ENCODE measurements at places on chromosomes 1 and 21.
A peak's percentile ranks its signal among the peaks of the same experiment; 100 is the strongest.

GRCh38 chr1:153946622-153947241, at the start of gene DENND4B:
TSS of gene DENND4B (minus strand) at chr1:153946718. CDS start at chr1:153944374, 2,344 bp downstream.
- DNase-seq, result peak; percentile 78

- DNase-seq, result no peak
Observed at GRCh38 chr1:18681423-18681835, 50.8 kb downstream of the PAX7 start.

DNA sequence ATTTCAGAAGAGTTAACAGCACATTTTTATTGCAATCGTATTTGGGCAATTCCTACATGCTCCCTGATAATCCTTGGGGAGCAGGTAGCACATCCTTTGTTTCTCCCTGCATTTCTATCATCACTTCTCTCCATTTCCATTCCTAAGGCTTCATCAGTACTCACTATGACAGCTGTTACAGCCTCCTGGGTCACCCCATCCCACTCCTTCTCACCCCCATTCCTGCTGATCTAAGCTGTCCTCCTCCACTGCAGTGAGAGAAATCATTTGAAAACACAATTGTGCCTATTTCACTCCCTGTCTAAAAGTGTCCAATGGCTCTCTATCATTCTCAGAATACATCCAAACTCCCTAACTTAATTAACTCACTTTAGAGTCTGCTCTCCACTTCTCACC, 17.0 kb upstream of the TSPAN1 start:
- no peak for DNase-seq

DNA sequence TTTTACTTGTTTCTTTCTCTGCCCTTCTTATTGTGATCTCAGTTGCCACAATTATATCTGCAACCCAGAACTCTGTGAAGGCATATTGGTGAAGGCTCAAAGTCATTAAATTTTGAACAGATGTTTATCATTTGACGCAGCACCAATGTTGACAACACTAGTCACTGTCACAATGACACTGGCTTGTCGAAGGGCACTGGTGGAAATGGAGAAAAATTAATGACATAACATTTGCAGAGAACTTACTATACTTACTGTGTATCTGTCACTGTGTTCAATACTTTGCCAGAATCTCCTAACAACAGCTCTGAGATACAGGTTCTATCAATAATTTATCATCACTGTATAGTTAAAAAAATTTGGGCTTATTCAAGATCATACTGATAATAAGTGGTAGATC, 1213.7 kb downstream of the NCAM2 start:
- DNase-seq, result no peak

DNA sequence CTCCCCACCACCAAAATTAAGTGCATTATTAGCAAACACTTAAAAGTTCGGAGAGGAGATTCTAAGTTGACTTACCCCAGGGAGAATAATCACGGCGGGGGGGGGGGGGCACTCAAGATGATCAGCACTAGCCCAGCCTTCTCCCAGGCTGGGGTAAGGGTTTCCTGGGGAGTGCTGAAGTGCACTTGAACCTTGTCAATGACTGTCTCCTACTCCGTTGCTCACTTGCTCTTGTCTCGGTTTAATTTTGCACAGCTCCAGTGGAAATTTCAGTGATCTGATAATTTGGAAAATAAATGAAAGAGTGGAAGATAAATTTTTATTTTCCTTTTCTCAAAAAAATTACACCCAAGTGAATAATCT, 59.2 kb downstream of the PBX1 start:
- DNase-seq, result no peak

GRCh38 chr21:33396951-33397350, 6.3 kb upstream of the IFNGR2 start:
- DNase-seq, result no peak

DNA sequence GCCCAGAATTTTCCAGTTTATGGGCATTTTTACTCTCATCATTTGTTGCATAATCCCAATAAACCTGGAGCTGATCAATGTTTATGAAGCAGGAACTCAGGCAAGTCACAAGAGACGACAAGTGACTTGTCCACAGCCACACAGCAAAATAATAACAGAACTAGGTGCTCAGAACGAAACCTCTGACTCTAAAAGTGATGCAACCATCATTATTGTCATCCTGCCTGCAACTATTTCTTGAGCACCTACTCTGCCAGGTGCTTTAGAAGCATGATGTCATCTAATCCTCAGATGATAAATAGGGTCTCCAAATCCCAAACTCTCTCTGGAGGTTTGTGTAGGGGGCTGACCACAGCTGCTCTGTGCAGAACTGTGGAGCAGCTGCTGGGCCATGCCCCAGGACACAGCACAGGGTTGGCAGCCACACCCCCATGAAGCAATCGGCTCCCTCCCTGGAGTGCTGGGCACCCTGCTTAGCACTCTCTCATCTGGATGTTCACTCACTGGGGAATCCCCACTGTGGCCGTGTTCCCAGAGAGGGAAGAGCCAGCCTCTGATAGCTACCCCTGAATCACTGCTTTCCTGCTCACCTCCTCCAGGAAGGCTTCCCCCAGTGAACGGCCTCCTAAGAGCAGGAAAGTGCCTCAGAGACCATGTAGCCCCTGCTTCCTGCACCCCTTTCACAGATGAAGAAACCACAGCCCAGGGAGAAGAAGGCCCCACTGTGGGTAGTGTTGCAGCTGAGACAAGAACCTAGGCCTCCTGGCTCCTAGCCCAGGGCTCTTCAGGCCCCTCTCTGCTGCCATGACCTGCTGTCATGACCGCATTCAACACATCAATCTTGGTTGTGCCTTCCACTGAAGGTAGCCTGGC, 2.1 kb downstream of the TTC22 start:
- no peak for DNase-seq

DNA sequence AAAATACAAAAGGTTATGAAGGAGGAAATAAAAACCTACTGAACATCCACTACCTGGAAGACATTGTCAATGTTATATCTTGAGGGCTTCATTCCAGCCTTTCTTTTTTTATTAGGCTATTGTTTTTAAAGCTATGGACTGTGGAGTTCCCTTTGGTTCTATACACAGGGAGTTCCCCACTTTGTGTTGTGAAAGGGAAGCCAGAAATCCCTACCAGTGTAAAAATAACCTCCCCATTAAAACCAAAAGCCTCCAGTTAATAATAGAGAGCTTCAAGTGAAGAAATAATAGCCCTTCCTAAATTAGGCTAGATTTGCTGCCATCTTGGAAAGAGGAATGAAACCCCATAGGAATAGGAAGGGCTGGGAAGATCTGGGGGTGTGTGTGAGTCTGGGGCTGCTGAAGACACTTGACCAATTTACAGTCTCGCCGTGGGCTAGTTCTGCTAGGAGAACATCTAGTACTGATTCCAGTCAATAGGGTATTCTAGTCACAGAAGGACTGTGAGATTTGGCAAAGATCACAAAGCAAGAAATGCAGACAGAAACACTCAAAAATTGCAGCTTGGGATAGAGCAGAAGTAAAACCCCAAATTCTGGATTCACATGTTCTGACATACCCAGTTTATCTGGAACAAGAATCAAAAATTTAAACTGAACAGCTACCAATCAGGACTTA, 32.4 kb upstream of the PTGFRN start:
- no peak for DNase-seq

DNA sequence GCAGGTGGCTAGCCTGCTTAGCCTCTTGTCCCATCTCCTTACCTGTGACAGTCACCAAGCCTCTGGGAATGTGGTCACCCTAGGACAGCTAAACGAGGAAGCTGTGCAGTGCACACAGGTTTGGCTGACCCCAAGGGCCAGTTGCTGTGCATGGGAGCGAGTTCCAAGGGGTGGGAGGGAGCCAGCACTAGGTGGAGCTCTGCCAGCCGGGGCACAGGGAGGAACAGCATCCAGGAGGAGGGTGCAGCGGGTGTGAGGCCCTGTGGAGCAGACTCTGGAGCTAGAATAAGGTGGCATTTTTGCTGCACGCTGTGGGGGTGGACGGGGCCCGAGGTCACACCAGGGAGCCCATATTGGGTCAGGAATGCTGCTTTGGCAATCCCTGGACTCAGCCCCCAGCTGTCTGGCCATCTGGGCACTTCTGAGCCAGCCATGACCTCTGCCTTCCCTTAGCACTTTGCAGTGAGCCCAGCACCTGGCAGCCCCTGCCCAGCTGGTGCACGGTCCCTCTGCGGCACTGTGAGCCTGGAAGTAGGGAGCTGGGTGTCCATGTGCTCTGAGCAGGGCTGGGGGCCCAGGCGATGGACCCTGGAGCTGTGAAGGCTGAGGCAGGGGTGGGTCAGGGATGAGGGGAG, 8.7 kb downstream of the PDXK start:
- DNase-seq, result no peak

DNA sequence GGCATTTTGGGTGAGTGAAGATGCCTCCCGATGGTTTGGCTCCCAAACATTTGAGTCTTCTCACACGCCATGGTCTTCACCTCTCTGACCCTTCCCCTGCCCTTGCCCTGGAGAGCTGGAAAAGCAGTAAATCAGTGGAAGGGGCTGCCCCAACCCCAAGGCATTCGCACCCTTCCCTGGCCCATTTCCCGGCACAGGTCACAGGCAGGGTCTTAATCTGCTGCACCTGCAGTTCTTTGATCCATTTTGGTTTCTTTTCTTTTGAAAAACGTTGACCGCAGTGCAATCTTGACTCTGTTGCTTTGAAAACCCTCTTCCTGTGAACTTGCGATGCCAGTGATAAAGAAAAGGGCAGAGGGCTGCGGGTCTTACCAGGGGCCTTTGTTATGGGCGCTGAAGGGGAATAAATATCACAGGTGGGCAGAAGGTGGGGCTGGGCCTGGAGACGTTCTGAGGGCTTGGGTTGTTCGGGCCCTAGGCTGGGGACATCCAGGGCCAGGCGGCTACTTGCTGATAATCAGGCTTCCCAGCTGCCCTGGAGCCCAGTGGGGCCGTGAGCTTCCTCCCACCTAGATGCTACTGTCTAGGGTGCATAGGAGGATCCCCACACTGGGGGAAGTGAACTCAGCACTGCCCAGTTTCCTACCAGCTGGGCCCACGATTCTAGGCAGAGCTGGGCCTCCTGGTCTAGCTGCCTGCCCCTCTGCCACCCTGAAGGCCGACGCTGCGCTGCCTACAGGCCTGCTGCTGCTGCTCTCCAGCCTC, 38.6 kb upstream of the EPS8L3 start:
- no peak for DNase-seq

DNA sequence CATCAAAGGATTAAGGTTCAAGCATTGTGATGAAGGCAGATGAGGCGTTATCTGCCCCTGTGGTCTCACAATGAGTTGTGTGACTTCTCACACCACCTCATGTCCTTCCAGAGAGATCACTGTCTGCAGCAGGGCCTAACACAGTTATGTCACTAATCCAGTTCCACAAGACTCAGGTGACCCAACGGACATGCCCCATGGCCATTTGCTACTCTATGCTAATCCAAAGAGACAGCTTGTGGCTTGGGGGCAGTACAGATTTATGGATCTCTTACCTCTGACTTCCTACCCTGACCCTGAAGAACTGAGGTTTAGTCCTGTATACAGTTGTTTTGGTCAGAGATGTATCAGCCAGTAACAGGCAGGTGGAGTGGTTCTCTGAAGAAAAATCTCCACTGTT, 147.1 kb downstream of the GLUL start:
- DNase-seq, result no peak

DNA sequence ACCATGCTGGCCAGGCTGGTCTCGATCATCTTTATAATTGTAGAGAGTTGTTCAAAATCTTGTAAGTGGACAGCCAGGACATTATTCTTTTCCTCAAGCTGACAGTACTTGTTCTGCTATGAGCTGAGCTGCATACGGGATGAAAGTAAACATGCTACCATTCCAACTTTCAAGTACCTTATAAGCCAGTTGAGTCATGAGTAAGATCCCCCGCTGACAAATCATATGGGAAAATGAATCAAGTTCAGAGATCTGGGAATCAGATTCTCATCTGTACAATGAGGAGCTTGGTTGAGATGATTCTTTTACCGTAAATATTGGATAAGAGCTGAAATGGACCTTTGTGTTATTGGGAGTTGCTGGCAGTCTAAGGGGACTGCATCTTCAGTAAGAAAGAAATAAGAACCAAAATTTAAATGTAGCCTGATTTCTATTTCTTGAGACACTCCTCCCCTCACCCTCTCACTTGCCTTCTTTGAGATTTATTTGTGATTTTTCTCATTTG, 62.7 kb downstream of the CENPF start:
- no peak for DNase-seq

DNA sequence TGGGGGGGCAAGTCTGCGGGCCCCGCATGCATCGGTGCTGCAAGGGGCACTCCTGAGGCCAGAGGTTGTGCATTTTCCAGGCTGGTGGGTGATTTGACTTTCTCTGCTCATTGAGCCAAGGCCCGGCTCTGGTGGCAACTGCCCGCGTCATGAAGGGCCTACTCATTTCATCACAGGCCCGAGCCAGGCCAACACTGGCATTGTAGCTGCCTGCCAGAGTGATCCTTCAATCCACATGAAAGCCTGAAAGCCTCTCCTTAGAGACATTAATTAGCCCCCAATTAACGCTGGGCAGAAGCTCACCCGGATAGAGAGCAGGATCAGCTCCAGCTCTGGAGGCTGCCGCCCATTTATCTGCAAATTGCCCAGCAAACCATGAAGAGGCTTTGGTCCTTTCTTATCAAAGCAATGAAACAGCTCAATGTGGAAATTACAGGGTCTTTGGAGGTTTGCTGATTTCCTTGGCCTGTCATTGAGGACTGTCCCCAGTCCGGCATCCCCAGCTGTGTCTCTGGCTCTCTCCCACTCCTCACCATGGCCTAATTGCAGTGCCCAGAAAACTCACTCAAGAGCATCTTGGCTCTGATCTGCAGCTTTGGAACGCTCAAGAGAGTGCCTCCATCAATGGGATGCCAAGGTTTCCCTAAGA, 50.4 kb upstream of the STUM start:
- no peak for DNase-seq

DNA sequence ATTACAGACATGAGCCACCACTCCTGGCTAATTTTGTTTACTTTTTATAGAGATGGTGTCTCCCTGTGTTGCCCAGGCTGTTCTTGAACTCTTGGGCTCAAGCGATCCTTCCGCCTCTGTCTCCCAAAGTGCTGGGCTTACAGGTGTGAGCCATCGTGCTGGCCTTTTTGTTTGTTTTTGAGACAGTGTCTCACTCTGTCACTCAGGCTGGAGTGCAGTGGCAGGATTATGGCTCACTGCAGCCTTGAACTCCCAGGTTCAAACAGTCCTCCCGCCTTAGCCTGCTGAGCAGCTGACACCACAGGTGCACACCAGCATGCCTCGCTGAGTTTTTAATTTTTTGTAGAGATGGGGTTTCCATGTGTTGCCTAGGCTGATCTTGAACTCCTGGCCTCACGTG, 49.1 kb downstream of the ADARB1 start:
- no peak for DNase-seq

DNA sequence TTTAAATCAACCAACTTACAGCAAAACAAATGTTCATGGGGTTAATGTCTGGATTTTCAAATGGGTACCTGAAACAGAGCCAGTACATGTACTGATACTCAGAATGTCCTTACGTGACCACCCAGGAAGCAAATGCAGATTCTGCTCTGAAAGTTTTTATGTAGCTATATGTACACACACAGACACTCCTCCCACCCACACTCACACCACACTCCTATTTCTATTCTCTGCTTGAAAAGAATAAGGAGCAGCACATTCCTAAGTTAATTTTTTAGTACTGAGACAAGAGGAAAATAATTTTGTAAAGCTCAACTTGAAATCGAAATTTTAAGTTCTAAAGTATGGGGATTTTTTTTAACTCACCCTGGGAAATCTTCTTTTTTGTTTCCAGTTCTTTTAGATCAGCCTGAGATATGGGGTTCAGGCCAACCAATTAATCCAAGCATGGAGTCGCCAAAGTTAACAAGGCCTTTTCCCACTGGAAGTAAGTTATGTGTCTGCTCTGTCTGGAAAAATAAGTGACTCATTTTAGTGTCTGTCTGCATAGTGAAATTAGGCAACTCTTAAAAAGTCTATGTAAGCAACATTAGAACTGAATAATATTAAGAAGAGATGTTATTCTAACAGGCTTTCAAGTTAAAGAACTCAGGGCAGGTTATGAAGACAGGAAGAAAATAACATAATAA, 75.5 kb upstream of the DYNLT5 start:
- no peak for DNase-seq

Measured in NCI-H2081 (cell line).